CD8-positive, alpha-beta memory T cell (primary cell): ENCODE measurements at places on chromosomes 12 and 14. TPM values are rescaled to one million over a fixed set of nuclear protein-coding genes. Genes with fewer than 3 reads are reported as not detected.

SDR9C7 gene
- not detected for total RNA-seq

CD4 gene
- 1.2 TPM for total RNA-seq

SLC39A5 gene
- 0.35 TPM for total RNA-seq

DNA sequence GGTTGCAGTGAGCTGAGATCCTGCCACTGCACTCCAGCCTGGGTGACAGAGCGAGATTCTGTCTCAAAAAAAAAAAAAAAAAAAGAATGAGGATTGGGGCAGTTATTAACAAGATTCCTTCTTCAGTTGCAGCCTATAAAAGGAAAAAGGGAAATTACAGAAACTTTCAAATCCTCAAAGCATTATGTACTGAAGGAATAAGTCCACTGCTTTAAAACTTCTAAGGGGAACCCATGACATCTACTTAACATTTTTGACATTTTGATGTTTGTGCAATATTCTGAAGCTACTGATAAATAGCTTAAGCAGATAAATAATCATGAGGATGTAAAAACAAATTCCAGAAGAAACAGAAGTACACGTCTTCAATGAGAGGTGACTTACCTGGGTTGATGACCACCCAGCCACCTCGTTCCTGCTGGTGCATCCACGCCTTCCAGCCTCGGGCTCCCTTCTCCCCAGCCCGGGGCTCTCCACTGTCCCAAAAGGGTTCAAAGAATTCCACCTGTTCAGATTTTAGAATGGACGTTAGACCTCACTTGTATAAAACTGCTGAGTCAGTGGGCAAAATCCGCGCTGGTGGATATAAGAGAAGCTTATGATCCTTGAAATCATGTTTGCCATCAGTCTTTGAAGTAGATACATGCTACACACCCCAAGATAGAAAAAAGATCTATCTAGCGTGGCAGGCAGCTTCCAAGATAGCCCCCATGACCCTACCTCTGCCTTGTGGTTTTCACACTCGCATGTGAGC is 33.7 kb downstream of the NRDE2 start:
- DNase-seq: no peak

GRCh38 chr14:60658909-60659585 is 9.8 kb upstream of the SIX1 start:
- DNase-seq: no peak

GRCh38 chr14:101185073-101185835 is 281.7 kb upstream of the RTL1 start:
- no peak for DNase-seq

DNA sequence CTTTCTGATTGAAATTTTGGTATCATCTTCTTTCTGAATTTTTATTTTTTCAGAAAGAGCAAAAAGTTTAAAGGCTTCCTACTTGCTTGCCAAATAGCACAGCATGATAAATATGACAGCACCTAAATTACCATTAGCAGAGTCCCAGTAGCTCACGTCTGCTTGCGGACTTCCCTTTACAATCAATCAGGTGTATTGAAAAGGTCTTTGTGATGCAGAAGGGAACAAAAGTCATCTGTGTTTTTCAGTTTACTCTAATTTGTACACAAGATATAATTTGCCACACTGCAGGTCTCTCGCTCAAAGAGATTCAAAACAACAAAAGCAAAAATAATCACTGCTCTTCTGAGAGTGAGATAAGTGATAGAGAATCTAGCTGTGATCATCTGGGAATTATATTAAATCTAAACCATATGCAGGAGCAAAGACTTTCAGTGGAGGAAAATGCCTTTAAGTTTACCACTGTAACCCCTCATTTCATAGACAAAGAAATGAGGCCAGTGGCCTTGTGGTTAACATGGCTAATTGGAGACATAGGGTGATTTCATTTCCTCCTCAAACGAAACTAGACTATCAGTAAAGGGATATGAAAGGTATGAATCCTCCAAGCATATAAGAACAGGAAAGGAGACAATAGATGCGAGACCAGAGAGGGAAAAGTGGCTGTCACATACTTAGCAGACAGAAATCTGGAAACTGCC is 240.8 kb upstream of the TMPO start:
- no peak for DNase-seq

DNA sequence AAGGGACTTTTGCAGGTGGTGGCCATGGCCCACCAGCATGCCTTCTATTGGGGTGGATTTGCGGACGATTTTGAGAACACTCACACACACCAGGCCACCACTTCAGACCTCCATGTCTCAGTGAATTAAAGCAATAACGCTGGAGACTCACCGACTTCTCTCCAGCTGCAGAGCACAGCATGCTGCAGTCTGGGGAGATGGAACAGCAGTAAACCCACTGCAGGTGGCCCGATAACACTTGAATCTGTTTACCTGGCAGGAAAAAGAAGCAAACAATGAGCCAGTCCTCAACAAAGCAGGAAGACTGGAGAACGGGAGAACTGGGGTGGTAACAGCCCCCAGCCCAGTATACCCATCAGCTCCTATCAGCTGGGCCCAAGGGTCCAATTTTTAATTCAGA is 21.6 kb downstream of the RFC5 start:
- no peak for DNase-seq

GRCh38 chr12:12079291-12079690 is 8.6 kb downstream of the BCL2L14 start:
- DNase-seq: no peak

DNA sequence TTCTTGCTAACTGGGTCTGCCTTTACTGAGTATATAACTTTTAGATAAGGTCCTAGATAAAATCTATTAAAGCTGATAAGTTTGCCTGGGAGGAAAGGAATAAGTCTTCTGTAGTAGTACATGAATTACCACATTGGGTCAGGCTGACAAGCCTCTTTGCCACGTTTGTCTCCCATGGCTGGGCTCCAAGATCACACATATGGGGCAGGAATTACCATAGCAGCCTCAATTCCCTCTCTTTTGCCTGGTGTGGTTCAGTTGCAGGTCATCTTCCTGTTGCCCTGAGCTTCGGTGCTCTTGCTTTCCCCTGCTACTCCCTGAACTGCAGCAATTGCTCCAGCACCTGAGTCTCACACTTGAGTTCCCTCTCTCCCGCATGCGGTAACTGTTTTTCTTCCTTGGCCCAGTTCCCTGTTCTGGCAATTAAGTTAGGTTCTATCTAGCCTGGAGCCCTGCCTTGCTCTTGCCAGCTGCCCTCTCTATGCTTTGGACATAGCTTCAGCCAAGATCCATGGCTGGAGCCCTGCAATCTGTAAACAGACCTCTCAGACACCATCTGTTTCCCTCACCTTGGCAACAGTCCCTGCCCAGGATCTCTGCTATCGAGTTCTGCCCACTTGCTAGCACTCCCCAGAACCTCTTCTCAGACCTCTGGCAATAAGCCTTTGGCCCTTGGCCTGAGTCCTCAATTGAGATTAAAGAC is 5.8 kb upstream of the GLT8D2 start:
- no peak for DNase-seq
